ENCODE measurements at places on chromosomes 4 and X.

DNA sequence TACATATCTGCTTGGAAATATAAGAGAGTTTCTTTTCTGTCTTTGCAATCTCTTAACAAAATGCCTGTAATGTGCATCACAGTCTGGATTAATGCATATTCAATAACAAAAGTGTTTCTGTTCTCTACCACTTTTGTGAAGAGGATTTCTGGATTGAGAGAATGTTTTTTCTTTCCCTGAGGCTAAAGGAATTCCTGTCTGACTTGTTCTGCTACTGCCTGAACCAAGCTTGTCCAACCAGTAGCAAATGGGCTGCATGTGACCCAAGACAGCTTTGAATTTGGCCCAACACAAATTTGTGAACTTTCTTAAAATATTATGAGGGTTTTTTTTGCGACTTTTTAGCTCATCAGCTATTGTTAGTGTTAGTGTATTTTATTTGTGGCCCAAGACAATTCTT lies 1133.9 kb downstream of the SH3BGRL start:
- DNase-seq: no peak

GRCh38 chr4:76301068-76301774 lies 5.3 kb upstream of the STBD1 start:
- DNase-seq: no peak

DNA sequence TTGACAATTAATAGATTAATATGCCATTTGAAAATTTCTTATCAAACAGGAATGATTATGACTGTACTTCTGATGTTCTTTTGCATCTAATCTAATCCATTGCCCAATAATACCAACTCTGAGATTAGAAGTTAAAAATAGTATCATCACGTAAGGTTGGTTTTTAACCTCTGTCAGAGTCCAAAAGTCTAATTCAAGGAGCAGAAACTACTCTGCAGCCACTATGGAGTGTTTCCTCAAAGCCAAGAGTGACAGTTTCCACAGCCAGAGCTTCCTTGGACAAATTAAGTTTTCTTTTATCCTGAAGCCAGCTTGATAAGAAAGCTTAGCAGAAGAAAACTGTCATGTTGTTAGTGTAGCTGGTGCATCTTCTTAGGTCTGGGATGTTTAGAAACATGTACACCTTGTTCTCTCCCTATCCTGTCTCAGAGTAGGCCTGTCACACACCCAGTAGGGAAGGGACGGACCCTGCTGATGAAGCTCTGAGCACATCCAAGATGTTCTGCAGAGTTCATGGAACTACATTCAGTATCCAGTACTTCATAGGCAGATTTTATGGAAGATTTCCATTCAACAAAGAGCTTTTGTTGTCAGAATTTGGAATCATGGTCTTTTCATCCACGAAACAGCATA lies 20.4 kb upstream of the PI4K2B start:
- DNase-seq: no peak

GRCh38 chr4:100805538-100805937 lies 287.7 kb upstream of the EMCN start:
- no peak for DNase-seq

- no peak for DNase-seq
Measured at GRCh38 chrX:40039887-40040286, 57.9 kb downstream of the BCOR start.

DNA sequence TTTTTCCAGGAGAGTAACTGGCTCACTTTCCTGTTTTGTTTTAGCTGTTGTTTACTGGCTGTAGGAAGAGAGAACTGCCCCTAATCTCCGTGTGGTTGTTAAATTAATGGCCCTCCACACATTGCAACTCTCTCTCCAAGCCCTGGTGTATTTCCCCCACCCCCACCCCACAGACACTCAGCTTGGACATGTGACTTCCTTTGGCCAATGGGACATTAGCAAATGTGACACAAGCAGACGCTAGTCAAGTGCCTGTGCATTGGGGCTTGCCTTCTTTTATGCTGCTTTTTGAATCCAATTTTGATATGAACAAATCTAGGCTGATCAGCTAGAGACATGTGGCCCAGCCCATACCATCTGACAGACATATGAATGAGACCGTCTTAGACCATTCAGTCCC lies 59.6 kb upstream of the TAB3 start:
- no peak for DNase-seq

- DNase-seq: no peak
Measured at GRCh38 chr4:66590488-66591215, 920.4 kb upstream of the EPHA5 start.

DNA sequence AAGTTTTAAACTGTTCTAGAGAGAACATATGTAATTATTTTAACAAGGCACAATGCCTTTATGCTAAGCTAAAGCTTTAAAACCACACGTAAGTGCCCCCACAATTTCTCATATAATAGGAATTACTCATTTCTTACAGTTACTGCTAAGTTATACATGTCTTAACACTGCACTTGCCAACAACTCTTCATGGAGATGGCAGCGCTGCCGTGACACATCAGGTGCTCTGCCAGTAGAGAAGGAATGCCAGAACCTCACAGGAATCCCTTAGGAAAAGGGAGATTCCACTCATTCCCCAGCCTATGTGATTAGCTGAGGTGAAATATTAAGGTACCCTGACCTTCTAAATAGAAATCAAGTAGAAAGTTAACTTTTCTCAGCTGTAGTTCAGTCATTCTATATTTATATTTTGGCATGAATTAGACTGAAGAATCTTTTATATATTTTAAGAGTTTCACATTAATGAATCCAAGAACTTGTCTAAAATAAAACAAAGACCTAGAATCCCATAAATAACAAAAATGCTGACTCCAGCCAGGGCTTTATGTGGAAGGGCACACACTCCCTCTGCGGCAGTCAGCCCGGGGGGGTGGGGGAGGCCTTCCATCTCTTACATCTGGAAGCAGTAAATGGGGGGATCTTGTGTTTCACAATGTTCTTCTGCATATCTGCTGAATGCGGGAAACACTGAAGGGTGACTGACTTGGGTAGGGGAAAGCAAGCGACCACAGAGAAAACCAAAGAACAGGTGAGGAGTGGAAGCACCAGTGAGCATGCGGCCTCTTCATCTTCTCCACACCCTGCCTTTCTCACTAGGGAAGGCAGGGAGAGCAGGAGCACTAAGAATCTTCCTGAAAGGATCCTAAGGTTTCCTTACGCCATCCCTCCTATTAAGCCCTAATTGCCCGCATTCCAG lies 23.7 kb downstream of the ACSL1 start:
- DNase-seq: no peak

GRCh38 chrX:13285693-13286092 lies 34.2 kb downstream of the ATXN3L start:
- no peak for DNase-seq

DNA sequence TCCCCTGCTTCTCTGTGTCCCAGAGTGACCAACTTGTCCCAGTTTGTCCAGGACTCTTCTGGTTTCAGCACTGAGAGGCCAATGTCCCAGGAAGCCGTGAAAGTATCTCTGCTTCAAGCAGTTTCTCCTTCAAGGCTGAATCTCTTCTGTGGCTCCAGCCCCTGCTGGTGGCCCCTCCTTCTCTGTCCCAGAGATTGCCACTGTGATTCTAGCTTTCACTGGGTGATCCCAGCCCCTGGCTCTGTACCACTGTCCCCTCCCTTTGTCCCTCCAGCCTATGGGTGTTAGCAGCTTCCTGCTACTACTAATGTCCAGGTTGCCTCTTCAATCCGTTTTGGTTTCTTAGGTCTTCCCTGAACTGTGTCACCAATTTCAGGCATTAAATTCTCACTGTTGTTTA lies 70.5 kb downstream of the SOX3 start:
- DNase-seq: no peak

DNA sequence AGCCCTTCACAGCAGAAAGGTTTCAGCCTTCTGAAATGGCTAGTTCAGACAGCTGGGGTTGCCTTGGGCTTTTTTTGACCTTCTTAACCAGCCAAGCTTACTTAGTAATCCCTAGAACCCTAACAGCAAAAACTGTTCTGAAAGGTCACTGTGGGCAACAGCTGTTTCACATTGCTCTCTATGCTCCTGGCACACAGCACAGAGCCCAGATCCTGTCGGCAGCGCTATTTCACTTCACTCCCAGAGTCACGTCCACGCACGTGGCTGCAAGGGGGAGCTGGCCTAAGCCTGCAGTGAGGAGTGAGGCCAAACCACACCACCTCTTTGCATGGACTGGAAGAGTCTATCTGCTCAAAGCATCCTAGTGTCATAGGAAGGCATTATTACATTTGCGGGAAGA lies 32.0 kb upstream of the STS start:
- no peak for DNase-seq

GRCh38 chr4:110231869-110232268 lies 33.5 kb upstream of the ELOVL6 start:
- DNase-seq: no peak

DNA sequence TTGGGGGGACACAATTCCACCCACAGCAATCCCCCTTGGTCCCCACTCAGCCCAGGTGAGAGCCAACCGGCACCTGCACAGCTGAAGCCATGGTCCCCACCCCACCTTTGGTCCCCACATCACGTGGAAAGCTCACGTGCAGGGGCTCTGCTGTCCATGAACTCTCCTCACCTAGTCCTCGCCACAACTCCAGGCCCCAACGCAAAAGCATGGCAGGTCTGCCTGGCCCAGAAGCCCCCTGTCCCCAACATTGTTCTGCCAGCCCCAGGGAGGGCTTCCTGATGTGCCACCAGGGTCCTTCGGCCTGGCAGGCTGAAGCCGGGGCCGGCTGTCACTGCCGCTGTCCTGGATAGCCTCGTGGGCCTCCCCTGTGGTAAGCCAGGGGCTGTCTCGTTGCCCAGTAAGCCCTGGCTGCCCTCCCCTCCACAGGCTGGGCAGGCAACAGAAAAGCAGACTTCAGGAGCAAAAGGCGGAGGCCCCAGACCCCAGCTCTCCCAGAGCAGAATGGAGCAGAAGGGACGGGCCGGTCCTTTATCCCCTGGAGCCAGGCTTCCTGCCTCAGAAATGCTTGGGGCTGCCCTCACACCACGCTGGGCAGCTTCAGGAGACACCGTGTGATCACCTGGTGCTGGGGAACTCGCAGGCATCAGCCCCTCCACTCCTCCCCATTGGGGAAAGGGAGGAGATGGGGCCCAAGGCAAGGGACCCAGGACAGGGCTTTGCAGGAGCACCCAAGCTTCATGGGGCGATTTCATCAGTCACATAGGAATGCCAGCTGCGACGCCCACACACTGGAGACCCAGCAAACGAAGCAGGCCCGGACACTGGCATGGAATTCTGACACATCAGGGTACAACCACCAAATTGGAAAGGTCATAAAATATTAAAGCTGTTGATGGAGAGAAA lies 103.7 kb downstream of the ADRA2C start:
- DNase-seq: no peak

DNA sequence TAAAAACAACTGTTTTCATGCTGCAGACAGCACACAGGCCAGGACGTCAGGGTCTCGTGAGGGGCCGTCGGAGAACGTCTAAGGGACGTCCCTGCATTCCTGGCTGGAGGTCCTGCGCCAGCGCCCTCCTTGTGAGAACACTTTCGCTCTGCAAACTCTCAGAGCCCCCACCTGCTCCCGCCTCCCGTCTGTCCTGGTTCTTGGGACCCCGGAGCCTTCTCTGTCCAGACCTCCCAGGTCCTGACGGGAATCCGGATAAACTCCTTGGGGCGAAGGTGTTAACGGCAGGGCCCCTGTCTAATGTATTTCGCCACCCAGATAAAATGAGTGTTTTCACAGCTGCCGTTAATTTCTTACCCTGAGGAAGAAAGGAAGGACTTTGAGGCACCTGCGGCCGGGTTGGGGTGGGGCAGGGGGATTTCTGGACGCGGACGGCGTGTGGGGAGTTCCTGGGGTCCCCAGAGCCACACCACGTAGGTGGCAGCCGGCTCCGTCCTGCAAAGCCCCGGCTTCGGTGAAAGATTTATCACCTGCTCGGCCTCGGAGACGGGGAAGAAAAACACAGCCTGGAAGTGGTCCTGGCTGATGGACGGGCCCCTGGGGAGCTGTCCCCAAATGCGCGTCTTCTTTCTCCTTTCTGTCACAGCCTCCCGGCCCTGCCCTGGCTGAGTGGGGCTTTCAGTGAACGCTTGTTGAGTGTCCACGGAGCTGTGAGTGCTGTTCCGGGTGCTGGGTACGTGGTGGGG lies 35.1 kb upstream of the PPP2R3B start:
- DNase-seq: no peak

GRCh38 chr4:1207157-1207470 lies 34.7 kb upstream of the SPON2 start:
- peak; percentile 13 for DNase-seq

DNA sequence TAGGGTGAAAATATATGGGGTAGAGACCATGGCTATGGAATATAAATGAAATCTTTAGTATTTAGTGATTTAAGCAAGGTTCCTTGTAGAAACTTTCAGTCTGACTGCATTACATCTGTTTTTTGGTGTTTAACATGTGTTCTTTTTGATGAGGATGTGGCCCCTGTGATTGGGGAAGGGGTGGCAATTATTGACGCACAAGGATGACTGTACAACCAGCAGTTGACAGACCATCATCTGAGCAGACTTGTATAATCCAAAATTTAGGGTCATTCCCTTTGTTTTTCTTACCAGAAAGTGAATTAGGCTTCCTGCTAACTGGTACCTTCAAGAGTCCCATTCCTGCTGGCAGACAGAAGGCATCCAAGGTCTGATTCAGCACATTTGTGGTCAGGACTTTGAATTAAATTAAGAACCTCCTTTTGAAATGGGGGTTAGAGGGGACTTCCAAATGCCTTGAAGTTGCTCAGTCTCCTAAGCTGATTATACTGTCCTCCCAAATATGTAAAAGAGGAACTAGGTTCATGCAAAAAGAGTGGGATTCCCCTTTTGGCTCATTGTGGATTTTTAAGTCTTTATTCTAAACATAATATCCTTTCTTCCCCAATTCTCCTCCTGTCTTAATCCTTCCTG lies 112.4 kb upstream of the CXCL13 start:
- DNase-seq: no peak

- no peak for DNase-seq
Measured at GRCh38 chr4:116108606-116109005, 976.8 kb downstream of the TRAM1L1 start.

- DNase-seq: no peak
Measured at GRCh38 chrX:28391528-28391927, 195.7 kb upstream of the IL1RAPL1 start.

DNA sequence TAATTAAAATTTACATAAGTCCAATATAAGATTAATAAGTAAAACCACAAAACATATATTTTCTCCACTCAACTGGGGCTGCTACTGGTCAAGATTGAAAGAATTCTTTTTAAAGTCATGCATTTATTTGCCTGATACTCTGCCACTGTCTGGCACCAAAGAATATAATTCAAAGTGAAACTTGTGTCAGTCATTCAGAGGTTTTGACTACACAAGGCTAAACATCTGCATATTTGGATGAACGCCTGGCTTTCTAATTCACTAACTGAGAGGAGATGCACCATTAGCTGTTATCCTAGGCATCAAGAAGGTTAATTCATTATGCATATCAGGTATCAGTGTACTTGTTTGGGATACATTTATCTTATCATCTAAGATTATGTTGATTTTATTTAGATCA lies 598.5 kb downstream of the CENPC start:
- DNase-seq: no peak

Data from activated B cell treated with CpG ODN at 0.5 μM for 24 hours (primary cell).